ENCODE measurements at places on chromosomes 2 and 18.

DNA sequence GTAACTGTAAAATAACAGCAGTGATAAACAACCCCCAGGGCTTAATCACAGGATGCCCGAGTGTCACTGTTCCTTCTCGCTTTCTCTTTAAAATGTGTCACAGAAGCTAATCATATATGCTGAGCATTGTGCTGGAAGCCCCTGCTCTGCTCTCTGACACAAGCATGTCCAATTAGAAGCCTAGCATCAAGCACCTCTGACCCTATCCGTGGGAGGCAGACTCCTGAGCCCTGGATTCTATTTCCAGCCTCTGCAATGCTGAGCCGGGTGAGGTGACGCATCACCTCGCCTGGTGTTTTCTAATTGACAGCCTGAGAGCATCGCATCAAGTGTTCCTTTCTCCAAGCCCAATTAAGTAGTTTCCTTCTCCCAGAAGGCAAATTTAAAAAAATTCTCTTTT, 19.7 kb upstream of the SCG2 start:
- DNase-seq, result peak; percentile 45

DNA sequence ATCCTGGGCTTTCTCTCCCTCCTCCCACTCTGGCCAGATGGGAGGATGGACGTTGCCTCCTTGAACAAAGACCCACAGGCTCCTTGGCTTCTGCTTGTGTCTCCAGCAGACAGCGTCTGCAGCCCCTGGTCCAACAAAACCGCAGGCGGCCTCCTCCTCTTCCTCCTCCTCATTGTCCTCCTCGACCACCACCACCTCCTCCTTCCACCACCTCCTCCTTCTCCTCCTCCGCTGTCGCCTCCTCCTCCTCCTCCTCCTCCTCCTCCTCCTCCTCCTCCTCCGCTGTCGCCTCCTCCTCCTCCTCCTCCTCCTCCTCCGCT, 45.7 kb upstream of the ALPP start:
- DNase-seq, result no peak

DNA sequence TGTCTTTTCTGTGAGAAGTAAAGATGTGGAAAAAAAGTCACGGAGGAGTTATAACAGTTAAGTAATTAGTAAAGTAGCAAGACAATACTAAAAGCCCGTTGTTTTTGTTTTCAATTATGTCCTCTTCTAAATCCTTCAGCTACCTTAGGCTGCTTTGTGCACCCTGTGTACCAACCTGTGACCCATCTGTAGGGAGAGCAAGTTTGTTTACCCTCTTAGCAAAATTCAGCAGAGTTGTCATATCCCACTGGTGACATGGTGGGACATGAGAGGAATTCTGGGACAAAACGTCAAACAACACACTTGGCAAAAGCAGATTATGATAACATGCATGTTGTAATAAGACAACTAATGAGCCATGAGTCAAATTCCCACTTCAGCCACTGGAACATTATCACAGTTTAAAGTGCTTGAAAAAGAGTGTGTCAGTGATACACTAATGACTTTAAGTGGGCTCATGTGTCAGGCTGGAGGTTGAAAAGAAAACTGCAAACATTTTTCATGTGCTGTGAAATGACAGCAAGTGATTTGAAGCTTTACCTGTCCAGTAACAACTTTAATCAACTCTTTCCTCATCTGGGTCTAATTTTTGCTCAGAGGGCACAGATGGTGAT, 392.8 kb upstream of the ACVR2A start:
- DNase-seq, result no peak

DNA sequence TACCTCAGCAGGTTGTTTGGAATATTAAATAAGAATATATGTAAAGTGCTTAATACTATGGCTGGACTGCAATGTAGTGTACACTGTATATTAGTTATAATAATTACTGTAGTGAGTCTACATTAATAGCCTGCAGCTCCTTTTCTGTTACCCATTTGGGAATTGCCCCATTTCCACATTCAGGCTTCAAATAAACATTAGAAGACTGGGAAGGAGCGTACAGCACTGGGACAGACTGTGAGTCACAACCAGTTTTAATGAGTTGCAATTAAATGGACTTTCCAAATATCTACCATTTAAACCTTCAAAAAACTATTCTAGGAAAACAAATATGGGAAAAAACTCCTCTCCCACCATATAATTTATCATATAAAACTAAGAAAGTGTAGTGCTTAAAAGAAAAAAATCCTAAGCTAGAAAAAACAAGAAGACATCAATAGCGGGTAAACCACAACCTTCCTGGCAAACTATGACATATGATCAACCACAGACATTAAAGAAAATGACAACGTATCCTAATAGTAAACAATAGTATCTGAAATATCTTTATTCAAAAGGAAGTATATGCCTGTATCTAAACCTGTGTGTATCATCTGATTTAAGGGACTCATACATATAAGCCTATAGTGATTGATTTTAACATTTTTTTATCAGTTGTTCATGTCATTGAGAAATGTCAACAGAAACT, 86.1 kb downstream of the TRIP12 start:
- no peak for DNase-seq

- no peak for DNase-seq
These were observed 6.8 kb downstream of the HS6ST1 start for GRCh38 chr2:128311755-128312341.

DNA sequence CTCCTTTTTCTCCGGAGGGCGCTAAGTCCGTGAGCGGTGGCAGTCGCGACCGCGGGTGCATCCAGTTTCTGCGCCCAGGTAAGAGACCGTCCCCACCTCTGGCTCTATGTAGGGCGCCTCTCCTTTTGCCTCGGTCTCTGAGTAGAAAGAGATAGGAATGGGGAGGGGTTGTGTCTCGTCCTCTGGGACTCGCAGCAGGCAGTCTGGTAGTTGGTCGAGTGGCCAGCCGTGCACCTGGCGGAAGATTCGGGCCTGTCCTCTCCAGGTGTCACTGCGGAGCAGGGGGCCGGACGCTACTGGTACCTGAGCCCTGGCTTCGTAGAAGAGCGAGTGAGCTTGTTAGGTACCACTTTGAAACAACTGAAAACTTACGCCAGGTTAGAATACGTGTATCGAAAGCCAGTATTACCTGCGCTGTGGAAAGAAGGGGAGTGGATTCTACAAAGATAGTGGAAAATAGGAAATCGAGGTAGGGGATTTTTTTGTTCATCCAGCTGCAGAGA, 403 bp downstream of the MAP2 start:
- no peak for DNase-seq

GRCh38 chr2:99879481-99879880, 262.9 kb downstream of the AFF3 start:
- DNase-seq, result no peak

- DNase-seq, result no peak
These were observed 61.3 kb downstream of the CUL3 start for GRCh38 chr2:224523626-224524577.

DNA sequence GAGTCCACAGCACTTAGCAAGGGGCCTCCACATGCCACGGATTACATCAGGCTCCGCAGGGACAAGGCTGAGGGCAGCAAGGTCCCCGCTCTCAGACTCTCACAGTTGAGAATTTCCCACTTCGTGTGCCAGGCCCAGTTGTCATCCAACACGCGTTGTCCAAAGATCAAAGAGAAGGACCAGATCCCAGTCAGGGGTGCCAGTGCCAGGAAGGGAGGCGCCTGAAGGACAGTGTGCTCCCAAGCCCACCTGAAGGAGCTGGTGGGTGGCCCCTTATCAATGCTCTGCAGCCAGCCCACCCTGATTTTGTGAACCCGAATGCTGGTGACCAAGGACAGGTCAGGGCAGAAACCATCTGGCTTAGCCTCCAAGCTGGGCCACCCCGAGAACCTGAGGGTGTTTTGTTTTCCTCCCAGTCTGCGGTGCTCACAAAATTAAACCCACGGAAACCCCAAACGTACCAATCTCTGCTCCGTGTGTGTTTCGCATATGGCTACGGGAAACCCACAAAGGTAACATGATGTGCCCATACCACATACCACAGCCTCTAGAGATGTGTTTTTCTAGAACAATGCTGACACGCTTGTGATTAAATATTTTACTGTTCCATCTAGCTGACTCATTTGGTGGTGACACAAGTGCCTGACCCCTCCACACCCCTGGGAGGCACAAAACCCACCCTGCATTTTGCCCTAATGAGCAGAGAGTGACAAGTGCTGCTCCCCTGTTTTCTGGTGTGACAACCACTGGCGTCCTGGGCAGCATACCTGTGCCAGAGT, 24.5 kb downstream of the CRACDL start:
- DNase-seq, result no peak

DNA sequence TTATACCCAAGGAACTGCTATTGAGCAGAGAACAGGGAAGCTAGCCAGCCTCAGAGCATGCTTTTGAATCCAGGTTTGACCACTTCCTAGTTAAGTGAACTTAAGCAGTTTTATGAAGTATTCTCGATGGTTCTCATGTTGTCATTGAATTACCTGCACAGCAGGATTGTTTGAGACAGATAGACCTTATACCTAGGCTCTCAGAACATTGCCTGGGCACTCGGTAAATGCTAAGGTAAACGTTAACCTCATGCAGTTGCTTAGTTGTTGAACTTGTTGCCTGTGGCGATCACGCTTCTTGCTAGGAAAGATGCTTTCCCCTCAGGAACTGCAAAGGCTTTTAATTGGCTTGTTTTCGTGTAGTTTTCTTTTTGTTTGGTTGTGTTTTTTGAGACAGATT, 34.0 kb upstream of the CHMP1B start:
- no peak for DNase-seq

All from putamen (tissue), 1 donor.